Astrocyte of the spinal cord (primary cell): ENCODE measurements at places on chromosomes 4 and X.
A peak's percentile ranks its signal among the peaks of the same experiment; 100 is the strongest.

- no peak for DNase-seq
Observed at GRCh38 chr4:67892905-67893304, 9.1 kb upstream of the TMPRSS11D start.

GRCh38 chr4:7967501-7968261 is 28.0 kb upstream of the AFAP1 start:
- peak; percentile 20 for DNase-seq

DNA sequence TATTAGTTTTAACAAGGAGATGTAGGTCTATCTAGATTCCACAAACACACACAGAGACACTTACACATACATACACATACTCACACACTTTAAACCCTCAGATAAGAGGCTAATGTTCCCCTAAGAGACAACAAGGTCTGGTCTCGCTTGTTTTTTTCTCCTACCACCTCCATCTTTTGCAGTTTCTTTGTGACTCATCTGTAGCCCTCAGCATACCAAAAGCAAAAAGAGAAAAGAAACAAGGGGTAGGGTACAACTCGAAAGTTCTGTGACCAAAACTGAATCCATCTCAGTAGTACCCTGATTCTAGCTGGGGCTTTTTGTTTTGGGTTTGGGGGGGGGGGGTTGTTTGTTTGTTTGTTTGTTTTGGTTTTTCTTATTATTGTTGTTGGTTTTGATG is 12.2 kb upstream of the EXOSC9 start:
- DNase-seq = no peak

DNA sequence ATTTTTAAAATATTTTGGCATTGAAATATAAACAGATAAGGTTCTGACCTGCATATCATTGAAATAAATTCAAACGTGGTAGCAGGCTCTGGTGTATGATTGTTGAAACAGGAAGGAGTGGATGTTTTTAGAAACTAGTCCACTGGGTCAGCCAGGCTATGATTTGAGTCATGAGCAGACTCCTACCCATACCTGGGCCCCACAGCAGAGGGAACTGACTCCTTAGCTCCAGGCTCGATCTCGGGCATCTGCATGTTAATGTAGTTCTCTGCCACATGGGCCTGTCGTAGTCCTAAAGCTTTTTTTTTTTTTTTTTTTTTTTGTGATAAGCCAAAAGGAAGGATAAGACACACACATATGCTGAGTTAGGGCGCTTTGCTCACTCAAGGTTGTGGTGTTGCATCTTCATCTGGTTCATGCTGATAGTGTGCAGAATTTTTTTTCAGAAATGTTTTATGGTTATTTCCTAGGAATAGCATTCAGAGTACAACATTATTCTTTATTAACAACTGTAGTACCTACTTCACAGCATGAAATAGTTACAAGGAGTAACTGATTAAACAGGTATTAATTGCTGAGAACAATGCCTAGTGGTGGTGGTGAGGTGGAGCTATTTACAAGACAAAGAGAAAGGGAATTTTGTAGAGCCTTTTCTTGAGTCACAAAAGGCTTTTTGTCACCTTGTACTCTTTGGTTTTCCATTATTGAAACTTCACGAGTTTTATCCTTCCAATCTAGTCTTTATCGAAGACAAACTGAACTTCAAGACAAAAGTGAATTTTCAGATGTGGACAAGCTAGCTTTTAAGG is 27.3 kb downstream of the OFD1 start:
- DNase-seq = no peak

DNA sequence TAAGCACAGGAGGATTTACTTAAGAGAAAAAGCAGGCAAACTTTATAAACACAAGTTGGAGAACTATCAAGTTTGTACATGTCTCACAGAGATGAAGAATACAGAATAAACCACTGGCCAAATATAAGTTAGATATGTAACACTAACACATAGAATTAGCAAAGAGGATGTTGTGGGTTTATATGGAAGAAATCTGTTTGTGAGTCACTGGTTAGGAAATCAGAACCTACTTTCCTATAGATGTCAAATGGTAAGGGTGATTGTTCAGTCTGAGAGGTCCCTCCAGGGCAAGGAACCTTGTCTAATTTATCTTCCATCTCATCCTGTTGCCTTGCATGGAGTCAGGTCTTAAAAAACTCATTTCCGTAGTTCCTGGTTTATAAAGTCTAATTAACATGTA is 14.8 kb upstream of the ART3 start:
- DNase-seq = no peak

- no peak for DNase-seq
Observed at GRCh38 chr4:73193659-73194058, 64.9 kb downstream of the ANKRD17 start.

DNA sequence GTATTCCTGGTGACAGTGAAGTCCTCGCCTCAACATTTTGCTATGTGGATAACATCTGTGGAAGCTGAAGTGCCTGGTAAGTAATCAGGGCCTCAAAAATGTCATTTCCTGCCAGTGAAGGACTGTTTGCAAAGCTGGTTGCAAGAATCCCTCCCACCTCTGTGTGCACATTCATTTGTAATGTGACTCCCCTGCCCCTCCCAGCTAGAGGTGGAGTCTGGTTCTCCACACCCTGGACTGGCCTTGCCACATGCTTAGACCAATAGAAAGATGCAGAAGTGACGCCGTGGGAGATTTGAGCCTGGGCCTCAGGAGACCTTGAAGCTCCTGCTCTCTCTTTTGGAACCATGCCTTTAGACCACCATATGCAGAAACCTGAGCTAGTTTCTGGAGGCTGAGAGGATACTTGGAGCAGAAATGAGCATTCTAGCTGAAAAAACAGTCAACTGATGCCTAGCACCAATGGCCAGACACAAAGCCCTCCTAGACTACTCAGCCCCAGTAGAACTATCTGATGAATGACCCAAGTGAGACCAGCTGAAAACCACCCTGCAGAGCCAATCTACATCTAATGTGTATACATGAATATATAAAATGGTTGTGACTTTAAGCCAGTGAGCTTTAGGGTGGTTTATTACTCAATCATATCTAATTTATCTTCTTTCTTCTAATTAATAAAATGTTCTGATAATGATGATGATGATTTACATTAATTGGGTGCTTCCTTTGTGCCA is 47.8 kb upstream of the CRMP1 start:
- no peak for DNase-seq

- peak; percentile 74 for DNase-seq
Observed at GRCh38 chr4:39706334-39706733, 8.4 kb downstream of the UBE2K start.

DNA sequence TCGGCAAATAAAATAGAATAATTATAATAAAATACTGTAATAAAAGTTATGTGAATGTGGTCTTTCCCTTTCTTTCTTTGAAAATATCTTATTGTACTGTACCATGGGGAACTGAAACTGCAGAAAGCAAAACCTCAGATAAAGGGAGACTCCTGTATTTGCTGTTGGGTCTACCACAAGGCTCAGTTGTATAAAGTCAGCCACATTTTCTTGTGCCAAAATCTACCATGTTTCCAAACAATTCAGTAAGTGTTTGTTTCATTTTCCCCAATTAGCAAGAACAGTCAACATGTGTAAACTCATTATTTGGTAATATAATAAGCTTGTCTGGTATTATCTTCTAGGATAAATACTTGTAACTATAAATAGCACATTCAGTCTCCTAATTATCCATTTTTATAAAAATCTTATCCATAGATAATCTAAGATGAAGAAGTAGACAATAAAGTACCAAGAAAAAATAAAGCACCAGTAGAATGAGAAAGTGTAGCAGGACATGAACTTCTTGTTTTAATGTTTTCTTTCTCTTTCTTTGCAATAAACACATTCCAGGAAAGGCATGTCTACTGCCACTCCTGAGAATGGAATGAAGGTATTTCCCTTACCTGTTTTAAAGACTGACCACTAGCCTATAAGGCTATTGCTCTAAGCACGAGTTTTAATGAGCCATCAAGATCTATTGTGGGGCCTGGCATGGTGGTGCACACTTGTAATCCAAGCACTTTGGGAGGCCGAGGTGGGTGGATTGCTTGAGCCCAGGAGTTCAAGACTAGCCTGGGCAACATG is 15.0 kb upstream of the OTUD4 start:
- no peak for DNase-seq

GRCh38 chrX:150365051-150365989 is 2.2 kb downstream of the MAMLD1 start:
- peak; percentile 56 for DNase-seq

GRCh38 chrX:151816934-151817333 is 82.4 kb downstream of the CNGA2 start:
- no peak for DNase-seq

- DNase-seq = no peak
Observed at GRCh38 chrX:15398874-15399273, 14.7 kb upstream of the VEGFD start.

DNA sequence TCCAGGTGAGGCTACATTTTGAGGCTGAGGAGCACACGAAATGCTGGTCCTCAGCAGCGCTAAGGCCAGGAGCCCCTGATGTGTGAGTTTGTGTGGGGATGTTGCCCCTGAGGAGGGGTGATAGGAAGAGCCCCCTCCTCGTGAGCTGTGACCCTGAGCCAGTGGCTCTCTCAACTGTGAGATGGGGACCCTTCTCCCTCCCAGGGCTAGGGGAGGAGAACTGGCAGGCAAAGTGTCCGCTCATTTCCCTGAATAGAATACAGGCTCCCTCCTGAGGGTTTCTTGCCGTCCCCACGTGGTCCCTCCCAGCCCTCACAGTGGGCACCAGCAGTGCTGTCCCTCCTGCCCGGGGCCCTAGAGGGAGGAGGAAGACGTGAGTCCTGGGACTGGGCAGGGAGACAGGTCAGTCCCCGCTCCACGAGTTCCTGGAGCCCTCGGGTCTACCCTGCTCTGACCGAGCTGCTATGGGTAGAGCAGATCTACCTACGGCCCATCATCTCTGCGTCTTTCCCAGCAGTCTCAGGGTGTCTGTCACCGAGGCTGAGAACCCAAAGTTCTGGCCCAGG is 21.0 kb upstream of the TBC1D14 start:
- no peak for DNase-seq

DNA sequence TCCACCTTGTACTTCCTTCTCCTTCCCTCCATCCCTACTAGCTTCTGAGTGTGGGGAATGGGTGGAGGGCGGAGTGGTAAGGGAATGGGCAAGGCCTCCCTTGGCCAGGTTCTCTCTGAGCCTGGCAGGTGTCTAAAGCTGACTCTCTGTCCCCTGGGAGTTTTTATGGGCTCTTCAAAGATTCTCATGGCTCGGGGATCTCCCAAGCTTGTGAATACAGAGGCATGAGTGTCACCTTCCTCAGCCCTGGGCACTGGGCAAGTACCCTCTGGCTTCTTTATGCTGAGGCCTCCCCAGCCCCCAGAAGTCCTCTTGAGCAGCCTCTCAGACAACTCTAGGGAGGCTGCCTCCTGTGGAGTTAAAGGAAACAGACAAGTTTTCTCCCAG is 32.5 kb upstream of the DDX3X start:
- no peak for DNase-seq

DNA sequence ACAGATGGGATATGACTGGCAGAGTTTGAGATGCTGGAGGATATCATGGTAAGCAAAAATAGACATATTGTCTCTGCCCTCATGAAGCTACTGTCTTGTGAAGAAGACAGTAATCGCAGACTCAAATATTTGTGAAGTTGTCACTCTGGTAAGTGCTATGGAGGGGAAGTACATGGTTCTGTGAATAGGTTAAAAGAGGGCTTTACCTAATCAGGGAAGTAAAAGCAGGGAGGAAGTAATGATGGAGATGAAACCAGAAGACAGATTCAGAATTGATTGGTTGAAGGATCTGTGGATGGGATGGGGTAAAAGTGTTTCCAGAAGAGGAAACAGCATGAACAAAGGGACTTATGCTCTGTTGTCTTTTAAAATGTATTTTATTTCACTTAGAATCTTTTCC is 19.3 kb upstream of the MAGED1 start:
- no peak for DNase-seq

DNA sequence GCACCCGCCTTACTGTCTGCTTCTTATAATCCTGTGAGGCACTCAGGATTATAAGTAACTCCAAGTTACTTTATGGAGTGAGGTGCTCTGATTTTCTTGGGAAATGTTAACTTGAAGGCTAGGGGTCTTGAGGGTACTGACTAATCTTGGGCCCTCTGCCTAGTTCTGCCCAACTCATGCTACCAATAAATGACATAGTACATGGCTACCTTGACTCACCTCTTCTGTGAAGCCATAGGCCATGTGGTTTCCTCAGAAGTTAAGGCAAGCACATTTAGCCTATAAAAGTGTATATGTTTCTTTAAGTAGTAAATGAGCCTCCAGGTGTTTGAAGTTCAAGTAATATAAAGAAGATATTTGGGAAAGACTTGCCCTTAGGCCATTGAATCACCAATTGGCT is 99.8 kb upstream of the CASK start:
- DNase-seq = no peak

DNA sequence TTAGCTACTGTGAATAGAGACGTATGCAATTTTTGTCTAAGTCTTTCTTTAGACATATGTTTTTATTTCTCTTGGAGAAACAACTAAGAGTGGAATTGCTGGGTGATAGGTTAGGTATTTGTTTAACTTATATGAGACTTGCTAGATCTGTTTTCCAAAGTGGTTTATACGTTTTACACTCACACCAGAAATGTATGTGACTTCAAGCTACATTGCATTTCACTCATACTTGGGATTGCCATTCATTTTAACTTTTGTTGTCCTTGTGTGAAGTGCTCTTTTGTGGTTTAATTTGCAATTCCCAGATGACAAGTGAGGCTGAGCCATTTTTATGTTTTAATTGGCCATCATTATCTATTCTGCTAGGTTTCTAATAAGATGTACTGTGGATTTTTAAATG is 817.2 kb downstream of the GLUD2 start:
- DNase-seq = no peak
